ENCODE measurements at places on chromosomes 3 and 15.

GRCh38 chr3:57978316-57978715 is 29.9 kb upstream of the FLNB start:
- no peak for DNase-seq

GRCh38 chr3:55904716-55905115 is 417.6 kb upstream of the WNT5A start:
- no peak for DNase-seq

DNA sequence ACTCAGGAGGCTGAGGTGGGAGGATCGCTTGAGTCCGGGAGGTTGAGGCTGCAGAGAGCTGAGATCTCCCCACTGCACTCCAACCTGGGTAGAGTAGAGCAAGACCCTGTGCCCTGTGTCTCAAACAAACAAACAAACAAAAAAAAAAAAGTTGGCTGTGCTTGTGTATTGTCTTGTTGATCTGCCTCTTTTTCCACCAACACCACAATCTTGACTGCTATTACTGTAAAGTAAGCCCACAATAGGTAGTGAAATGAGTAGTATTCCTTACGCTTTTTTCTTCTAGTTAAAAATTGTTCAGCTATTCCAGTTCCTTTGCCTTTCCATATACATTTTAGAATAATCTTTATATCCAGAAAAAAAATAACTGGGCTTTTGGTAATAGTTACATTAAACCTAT is 35.5 kb downstream of the PTH1R start:
- no peak for DNase-seq

DNA sequence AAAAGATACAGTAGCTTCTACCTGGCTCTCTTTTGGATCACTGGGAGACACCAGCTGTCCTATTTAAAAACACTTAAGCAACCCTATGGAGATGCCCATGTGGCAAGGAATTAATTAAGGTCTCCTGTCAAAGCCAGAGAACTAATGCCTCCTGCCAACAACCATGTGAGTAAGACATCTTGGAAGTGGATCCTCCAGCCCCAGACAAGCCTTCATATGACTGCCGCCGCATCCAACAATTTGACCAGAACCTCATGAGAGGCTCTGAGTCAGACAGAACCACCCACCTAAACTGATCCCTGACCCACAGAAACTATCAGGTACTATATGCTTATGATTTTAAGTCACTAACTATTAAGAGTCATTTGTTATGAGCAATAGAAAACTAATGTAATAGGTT is 22.3 kb downstream of the IFT80 start:
- no peak for DNase-seq

DNA sequence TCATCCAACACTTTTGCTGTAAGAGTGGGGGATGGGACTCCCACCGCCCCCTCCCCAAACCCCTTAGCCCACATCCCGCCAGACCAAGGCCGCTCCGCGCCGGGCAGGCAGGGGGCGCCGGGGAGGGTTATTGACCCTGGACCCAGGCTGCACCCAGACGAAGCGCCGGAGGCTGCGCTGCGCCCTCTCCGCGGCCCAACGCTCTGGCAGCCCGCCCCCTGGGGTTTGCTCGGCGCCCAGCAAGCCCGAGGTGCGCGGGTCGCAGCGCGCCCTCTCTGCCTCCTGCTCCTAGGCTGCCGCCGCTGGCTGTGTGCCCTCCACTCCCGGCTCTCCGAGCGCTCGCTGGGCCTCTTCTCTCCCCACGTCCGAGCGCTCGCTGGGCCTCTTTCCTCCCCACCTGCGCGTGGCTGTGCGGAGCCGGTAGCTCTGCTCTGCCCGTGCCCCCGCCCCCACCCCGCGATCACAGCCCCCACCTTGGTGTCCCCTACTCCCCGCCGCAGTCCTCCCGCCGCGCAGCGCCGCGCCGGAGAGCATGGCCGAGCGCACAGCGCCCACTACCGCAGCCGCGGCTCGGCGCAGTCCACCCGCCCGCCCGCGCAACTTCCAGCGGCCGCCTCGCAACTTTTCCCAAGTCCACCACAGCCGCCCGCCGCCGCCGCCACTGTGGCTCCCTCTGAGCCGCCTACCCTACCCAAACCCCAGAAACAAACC is 1.2 kb downstream of the MECOM start:
- DNase-seq = peak; percentile 64

DNA sequence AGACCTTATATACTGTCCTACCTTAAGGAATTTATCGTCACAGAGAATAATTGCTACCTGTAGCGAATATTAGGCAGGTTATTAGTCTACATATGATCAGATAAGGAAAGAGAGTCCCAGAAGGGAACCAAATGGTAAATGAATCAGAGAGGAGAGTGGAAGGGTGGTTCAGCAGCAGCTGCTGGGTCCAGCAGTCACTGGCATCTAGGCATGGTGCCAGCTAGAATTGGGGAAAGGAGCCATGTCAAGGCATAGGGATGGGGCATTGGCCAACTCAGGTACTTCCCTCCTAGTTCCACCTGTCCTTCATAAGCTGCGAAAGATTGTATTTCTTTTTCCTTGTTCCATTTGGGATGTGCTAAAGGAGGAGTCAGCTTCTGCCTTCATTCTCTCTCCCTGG is 23.4 kb downstream of the HACD3 start:
- DNase-seq = no peak

GRCh38 chr3:67376416-67376815 is 278.0 kb downstream of the SUCLG2 start:
- DNase-seq = no peak

DNA sequence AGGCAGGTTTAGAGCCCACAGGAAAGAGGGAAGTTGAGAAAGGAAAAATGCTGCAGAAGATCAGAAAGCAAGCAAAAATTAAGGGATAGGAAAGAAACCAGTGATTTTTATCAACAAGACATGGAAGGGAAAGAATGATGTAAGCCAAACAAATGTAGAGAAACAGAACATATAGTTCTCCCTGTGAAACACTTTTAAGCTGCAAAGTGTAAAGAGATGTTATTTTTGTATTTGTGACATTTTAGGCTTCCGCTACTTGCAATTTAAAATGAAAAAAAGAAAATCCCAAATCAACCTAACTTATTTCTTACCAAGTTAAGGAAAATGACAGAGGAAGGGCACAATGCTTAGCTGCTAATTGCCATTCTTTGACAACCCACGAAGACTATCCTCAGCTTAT is 111.6 kb downstream of the PDCD6IP start:
- no peak for DNase-seq

- DNase-seq = no peak
These were observed 21.9 kb downstream of the AAGAB start for GRCh38 chr15:67232591-67232990.

DNA sequence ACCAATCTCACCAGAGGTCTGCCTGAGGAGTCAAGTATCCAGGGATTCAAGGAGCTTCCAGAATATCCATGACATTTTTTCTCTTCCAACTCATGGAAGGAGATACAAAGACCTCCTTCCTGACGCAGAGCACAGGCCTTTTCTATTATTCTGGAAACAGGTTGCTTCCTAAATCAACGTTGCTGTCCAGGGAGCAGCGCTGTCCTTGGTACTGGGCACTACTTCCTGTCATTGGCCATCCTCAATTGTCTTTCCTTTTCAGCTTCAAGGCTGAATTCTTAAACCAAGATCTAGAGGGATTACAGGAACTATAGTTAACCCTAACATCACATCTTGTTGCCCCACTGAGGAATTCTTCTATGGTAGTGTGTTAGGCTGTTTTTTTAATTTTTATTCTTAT is 50.4 kb upstream of the TBC1D21 start:
- DNase-seq = no peak

DNA sequence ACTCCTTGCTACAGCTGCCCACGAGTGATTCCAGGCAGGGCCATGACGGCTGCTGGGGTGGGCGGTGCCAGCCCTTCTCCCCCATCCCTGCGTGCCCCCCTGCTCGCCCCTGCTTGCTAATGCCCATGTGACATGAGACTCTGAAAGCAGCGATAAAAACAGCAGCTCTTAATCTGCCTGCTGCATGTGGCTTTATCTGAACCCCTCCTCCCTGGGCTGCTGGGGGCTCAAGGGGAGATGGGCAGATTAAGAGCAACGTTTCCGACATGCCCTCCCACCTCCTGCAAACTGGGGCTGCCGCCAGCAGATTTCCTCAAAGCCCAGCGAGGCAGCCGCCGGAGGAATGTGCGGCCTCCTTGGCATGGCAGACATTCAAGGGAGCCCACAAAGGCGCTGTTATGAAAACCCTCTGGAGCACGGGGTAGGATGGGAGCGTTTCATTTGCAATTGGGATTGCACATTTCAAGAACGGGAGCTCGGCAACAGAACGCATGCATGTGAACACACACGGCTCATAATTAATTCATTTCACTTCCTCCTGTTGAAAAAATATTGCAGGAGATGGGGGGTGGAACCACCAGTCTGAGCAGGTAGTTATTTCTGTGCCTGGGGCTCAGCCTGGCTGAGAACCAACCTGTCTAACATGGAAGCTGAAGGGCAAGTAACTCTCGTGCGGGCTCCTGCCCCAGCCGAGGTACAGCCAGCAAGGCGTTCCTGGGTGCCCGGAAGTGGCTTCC is 504.2 kb upstream of the PROK2 start:
- peak; percentile 12 for DNase-seq

DNA sequence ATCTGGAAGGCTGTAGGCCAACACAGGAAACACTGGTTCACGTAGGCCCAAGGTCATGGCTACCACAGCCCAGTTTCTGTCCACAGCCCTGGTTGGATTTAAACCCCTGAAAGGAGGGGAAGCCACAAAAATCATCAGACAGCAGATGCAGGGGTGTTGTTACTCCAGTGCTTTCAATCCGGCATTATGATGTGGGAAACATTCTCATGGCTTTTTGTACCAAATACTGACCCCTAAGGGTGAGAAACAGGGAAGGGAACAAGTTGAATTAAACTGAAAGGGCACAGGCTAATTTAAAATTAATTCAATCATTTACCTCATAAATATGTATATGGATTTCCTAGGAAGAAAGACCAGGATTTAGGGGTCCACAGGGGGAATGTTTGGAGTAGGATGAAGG is 375.6 kb downstream of the CTNNB1 start:
- no peak for DNase-seq

DNA sequence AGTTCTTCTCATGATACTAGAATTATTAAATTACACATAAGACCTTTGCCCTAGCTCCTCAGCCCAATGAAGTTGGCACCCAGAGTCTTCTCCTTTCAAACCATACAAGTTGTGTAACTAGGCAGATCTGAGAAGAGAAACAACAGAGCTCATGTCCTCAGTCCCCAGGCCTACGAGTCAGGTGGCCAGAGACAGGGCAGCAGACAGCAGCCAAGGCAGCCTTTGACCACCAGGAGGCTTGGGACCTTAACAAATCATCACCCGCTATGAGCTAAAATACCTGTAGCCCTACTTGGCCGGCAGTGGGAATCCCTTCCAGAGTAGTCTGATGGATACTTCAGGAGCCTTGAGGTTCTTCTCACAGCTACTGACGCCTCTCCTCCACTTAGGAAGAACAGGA is 18.3 kb downstream of the STIMATE start:
- no peak for DNase-seq

DNA sequence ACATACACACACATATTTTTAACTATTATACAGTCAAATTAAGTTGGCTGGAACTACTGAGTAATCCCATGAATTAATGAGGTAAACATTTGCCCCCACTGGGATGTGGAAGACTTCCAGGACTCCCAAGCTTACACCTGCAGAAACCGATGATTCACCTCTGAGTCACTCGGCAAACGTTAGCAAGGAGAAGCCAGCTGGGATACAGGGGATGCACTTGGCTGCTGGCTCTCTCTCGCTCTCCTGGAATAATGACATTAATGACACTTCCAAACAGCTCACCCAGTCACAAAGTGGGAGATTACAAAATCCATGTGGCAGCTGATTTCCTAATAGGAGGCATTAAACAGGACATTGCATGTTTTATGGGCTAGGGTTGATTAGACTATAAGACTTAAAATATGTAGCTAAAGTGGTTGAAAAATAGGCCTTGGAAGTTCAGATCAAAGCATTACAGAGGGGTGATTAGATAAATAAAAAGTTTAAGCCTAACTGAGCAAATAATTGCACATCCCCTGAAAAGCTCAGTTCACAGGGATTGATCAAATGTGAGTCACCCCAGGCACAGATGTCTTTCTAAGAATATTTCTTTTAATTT is 500.9 kb downstream of the SOX2 start:
- DNase-seq = no peak

GRCh38 chr3:28077572-28077971 is 163.8 kb upstream of the CMC1 start:
- DNase-seq = no peak

GRCh38 chr3:195522254-195523023 is 20.7 kb downstream of the PPP1R2 start:
- peak; percentile 42 for DNase-seq

GRCh38 chr3:188624384-188624783 is 470.4 kb downstream of the LPP start:
- no peak for DNase-seq

GRCh38 chr15:68589783-68590710 is 11.3 kb downstream of the CORO2B start:
- DNase-seq = no peak

GRCh38 chr3:184769382-184770170 is 42.4 kb upstream of the VPS8 start:
- DNase-seq = no peak

DNA sequence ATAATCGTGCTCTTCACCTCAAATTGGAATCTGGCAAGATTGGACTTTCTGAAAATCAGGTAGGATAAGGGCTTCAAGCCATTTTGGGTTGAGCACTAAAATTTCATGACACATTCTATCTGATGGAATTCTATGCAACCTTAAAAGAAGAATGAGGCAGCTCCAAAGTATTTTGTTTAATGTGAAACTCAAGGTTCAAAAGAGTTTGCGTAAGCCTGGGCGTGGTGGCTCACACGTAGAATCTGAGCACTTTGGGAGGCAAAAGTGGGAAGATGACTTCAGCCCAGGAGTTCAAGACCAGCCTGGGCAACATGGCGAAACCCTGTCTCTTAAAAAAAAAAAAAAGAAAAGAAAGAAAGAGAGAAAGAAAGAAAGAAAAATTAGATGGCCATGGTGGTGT is 3.6 kb upstream of the PLA1A start:
- no peak for DNase-seq

GRCh38 chr3:24483873-24484272 is 10.8 kb downstream of the THRB start:
- no peak for DNase-seq

- peak; percentile 34 for DNase-seq
These were observed 508 bp upstream of the SMAD6 start for GRCh38 chr15:66701422-66702034.

DNA sequence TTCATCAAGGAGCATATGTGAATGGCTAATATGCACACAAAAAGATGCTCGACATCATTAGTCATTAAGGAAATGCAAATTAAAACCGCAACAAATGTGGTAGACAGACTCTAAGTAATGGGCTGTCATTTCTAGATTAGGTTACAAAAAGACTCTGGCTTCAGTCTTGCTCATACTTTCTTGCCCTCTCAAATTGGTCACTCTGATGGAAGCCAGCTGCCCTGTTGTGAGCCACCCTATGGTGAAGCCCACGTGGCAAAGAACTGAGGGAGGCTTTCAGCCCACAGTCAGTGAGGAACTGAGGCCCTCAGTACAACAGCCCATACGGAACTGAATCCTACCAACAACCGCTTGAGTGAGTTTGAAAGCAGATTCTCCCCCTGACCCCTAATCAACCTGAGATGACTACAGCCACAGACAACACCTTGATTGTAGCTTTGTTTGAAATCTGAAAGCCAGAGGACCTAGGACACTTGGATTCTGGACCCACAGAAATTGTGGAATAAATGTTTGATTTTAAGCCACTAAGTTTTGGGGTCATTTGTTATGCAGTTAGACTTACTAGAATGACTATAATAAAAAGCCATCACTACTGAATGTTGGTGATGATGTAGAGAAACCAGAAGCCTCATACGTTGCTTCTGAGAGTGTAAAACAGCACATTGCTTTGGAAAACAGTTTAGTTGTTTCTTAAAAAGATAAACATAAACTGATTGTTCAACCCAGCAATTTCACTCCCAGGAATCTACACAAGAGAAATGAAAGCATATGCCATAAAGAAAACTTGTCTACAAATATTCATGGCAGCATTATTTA is 45.7 kb downstream of the EHHADH start:
- no peak for DNase-seq
